EL (cell line): ENCODE measurements at places on chromosomes 1 and 21.
A peak's percentile ranks its signal among the peaks of the same experiment; 100 is the strongest.

DNA sequence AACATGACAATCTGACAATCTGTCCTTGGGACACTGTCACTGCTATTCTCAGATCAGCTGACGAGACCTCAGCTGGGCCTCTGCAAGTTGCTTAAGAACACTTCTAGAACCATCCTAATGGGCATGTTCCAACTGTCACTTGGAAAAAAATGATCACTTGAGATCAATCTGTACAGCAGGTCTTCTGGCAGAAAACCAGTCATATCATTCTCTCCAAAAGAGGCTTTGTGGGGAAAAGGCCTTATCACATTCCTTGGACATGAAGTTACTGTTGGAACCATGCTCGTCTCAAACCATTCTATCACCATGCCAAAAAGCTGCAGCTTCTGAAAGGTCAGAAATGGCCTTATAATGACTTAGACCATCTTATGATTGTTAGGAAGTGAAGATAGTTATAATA lies 744.2 kb downstream of the USP25 start:
- DNase-seq = no peak

DNA sequence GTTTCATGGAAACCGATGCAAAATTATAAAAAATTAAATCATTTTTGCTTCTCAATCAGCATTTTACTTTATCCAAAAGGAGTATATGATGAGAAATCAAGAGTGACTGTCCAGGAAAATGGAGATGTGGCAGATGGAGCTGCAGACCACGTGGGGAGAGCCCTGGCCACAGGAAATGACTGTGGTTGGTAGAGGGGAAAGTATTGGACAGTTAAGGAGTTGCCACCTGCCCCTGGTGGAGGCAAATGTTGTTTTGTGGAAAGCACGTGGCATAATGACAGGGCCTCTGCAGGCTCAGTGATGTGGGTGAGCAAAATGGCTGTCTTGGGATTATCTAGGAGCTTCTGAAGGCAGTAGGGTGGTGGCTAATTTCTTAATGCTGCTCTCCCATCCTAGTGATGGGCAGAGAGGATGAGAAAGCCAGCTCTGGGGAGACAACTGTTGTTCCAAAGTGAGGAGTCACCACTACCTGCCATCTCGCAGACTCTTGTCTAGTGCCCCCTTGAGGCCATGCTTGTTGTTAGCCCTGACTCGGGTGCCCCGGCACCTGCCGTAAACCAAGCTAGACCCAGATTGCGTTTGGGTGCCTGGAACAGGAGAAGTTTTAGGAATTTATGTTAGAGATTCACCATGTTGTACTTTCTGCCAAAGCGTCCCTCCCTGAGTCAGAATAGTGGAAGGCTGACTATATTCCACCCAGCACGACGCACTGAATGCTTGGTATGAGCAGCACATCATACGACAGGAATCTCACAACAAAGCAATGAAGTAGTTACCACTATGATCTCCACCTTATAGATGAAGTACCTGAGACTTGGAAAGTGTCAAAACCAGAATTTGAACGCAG lies 144.0 kb downstream of the ROR1 start:
- peak; percentile 16 for DNase-seq

DNA sequence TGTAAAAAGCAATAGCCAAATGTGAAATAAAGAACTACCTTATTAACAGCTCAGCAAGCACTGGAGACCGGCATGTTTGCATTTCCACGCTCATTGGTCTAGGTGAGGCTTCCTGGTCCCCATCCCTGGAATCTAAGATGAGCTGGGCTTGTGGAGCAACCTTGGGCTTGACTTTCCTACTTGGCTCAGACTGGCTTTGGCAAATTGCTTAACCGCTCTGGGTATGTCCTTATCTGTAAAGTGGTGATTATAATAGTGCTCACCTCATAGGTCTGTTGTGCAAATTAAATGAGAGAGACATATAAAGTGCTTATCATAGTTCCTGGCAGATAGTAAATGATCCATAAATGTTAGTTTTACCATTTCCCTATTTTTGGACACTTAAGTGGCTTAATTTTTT lies 49.4 kb upstream of the CACNA1E start:
- DNase-seq = no peak

DNA sequence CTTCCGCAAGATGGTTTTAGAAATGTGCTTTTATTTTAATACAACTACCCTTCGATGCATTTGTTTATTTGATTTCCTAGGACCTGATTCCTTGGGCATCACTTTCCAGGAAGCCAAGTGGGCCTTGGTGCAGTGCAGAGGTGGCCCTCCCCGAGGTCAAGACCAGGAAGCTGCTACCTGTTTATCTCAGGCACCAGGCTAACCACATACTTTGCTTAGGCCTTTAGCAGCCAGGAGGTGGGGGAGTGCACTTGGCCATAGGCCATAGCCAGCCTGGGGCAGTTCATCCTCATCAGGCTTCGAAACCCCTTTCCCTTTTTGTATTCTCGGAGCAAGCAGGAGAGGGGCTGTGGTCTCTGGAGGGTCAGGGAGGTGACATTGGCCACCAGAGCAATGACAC lies 45.4 kb downstream of the SMYD2 start:
- DNase-seq = no peak

DNA sequence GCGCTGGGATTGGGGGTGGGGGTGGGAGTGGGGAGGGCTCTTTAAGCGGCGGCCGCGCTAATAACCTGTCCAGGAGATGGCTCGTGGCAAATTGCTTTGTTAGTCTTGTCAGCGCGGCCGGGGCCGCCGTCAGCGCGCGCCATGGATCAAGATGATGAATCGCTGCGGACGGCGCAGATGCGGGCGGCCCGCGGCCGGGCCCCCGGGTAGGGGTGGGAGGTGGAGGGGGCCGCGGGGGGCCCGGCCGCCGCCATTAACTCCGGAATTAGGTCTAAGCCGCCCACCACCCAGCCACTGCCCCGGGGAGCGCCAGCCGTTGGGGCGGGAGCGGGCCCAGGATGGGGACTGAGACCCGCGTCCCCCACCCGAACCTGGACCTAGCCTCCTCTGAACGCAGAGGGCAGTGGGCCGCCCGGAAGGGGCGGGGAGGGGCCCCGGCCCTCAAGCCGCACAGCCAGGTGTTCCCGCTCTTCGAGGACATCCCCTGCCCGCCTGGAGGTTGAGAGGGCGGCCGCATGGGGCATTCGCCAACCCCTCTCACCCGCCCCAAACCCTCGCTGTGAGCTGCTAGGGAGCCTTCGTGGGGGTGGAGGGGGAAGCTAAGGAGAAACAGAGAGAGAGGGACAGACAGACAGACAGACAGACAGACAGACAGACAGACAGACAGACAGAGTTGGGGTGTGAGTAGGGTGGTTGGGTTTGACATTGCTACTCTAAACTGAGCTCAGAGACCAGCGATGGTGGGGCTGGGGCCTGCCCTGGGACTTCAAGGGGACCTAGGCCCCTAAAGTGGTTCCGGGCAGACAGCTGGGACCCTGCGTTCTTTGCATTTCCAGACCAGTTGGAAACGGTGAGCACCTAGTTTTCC lies 3.8 kb upstream of the DMBX1 start:
- DNase-seq = no peak
